ENCODE measurements at places on chromosomes 16 and 17.

DNA sequence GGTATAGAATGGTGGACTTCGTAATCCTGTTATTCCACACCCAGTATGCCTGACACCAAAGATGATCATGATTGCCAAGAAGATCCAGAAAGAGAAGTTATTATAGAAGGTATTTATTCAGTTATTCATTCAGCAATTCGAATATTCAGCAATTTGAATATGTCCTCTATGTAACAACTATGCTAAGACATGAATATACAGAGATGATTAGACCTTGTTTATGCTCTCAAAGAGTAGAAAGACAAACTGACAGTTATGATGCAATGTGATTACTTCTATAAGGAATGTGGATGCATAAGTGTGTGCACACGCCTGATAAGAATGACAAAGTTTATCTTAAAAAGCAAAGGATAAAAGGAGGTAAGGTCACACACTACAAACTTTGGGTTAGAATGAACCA is 218.1 kb downstream of the CDH11 start:
- no peak for DNase-seq

DNA sequence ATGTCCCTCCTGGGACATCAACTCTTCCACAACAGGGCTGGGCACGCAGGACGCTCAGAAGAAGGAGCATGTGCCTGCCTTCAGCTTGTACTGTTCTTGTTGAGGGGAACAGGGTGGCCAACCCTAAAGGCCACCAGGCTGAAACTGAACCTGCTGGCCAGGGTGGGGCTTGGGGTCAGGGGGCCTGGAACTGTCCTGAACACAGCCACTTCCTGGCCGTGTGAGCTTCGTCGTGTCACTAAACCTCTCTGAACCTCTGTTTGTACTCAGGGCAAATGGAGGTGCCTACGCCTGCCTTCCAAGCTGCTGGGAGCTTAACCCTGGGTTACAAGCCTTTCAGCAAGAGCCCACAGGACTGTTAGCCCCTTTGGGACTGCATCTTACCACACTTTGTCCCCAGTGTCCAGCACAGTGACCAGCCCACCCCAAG is 6.7 kb downstream of the ARHGAP27 start:
- no peak for DNase-seq

- DNase-seq = no peak
These were observed 51.8 kb upstream of the AKAP1 start for GRCh38 chr17:57033296-57033695.

DNA sequence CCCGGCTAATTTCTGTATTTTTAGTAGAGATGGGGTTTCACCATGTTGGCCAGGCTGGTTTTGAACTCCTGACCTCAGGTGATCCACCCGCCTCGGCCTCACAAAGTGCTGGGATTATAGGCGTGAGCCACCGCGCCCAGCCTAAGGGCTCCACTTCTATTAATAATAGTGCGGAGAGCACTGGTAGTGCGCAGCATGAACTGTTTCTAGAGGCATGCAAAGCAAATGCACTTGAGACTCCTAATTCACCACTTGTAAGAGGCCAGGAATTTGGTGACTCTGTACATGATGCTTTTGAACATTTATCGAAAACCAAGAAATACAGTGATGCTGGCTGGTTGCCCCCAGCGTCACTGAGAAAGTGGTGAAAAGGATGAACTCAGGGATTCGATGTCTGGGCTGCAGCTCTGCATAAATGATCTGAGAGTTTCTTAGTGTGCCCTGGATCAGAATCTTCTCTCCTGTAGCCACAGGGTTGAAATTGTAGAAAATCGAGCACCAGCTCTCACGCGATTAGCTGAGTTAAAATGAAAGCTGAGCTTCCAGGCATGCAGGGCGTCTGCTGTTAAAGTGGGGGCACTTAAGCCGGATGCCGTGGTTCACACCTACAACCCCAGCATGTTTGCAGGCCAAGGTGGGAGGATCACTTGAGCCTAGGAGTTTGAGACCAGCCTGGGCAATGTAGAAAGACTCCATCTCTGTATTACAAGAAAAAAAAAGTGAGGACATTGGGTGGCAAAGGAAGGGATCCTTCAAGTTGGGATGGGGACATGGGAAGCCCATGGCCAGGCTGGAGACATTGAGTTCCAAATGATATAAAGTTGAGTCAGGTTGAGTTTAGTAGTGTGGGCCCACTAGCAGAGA is 4.8 kb downstream of the RNF213 start:
- DNase-seq = no peak

All from NCI-H226 (cell line).